ENCODE measurements at places on chromosomes 11 and 22.

- no peak for DNase-seq
Observed at GRCh38 chr11:68450711-68451110, 9.8 kb upstream of the PPP6R3 start.

DNA sequence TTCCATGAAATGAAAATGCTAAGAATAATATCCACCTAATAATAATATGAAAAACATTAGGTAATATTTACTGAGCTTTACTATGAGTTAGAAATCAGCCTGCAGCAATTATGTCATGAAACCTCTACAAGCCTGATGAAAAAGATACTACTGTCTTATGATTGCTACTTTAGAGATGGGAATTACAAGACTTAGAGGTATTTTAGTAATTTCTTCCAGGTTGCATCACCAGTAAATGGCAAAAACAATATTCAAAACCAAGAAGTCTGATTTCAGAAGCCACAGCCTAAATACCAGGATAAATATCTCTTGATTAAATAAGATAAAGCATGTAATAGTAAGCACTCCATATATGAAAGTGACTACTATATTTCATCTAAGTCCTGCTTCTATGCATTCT is 13.8 kb downstream of the OR5B21 start:
- no peak for DNase-seq

DNA sequence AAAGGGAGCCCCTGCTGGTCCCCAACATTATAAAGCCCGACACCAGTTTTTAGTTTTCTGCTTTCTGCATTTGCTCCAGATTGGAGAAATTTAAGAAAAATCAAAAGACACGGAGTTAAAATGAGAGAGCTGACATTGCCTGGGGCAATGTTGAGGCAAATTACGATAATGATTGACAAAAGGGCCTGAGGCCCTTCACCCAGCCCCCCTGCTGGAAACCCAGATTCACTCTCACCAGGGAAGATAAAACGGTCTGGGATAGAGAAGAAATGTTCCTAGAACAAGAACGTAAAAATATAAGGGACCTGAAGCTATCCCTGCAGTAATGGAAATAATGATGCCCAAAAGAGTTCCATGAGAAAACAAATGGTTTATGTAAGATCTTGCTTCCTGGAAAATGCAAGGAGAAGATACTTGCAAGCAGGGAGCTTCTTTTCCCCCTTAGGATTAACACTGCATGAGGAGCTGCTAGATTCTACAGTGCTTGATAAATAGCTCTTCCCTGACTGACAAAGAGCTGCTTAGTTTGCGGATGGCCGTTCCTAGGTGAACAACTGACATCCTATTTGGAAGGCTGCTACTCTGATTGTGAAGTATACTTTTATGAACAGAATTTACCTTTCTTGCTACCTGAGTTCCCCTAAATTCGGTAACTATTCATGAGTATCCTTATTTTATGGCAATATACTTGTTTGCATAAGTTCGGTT is 40.6 kb upstream of the GNAZ start:
- DNase-seq, result no peak

GRCh38 chr11:24589064-24589463 is 92.2 kb downstream of the LUZP2 start:
- DNase-seq, result no peak

DNA sequence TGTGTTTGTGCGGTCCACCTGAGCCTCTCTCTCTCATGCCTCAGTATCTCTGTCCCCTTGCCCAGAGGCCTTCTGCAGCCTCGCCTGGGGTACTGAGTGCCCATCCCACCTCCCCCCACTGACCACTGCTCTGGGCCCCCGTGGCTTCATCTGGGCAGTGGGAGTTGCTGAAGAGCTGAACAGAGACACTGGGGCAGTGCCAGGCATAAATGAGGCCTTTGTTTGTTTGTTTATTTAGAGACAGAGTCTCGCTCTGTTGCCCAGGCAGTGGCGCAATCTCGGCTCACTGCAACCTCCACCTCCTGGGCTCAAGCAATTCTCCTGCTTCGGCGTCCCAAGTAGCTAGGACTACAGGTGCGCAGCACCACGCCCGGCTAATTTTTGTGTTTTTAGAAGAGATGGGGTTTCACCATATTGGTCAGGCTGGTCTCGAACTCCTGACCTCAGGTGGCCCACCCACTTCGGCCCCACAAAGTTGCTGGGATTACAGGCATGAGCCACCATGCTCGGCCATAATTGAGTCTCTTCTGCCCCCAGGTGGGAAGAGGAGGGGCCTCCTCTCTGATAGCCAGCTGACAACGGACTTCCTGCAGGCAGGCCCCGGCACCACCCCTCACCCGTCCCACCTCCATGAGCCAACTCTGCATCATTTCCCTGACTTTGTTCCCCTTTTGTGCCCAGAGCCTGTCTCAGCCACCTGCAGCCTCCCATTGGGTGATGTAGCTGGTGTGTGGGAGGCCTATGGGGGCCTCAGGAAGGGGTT is 9.3 kb downstream of the CRYBB3 start:
- DNase-seq, result no peak
